ENCODE measurements at places on chromosomes 6 and 20.
A peak's percentile ranks its signal among the peaks of the same experiment; 100 is the strongest.

DNA sequence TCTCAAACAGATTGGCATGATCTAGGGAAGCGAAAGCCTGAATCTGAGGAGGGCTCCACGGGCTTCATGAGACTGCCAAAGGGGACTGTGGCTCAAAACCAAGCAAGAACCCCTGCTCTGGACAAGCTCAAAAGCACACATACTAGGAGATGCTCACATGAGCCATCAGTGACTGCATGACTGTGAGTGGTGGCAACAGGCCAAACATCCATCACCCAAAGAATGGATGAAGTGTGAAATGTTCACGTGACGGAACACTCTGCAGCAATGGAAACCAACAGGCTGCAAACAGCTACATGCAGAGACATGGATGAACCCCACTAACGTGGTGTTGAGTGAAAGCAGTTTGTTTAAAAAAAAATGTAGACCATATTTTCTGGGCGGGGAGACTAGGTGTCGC, 136.3 kb downstream of the PREX1 start:
- DNase-seq: no peak

DNA sequence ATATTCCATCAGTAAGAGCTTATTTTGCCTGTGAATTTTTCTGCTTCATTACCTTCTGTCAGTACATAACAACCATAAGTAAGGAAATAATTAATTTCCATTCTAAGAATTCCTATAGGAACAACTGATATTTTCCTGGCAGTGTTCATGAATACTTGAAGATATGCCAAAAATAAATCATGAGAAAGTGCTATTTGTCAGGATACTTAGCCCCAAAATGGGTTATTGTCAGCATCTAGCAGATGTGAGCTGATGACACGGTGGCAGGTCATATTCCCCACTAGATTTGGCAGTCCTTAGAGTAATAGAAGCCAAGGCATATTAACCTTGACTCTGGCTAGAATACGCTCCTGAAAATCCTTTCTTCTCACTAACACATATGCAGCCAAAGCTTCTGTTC, 43.2 kb upstream of the CRISP1 start:
- no peak for DNase-seq

GRCh38 chr6:170269846-170270541, 20.9 kb downstream of the DLL1 start:
- DNase-seq: no peak

DNA sequence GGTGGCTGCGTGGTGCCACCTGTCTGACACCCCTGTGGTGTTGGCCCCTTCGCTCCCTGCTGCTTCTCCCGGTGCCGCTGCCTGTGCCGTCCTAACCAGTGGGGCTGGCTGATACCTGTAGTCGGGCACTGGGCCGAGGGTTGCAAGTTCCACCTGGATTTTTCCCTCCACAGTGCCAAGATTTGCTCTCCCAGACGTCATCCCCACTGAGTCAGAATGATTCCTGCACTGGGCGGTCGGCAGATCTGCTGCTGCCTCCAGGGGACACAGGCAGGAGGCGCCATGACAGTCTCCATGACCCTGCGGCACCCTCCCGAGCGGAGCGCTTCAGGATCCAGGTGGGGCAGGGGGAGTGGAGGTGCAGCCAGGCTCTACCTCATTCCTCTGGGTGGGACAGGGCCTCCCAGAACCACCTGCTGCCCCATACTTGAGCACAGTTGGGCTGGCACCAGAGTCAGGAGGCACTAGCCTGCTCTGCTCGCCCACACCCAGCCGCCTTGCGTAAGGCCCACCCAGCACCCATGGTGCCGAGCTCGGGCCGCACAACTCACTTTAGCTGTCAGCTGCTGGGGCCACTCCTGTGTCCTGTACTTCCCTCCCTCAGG, 60.2 kb downstream of the TCP11 start:
- no peak for DNase-seq

- DNase-seq: no peak
Observed at GRCh38 chr6:9520417-9521151, 894.3 kb downstream of the TFAP2A start.

DNA sequence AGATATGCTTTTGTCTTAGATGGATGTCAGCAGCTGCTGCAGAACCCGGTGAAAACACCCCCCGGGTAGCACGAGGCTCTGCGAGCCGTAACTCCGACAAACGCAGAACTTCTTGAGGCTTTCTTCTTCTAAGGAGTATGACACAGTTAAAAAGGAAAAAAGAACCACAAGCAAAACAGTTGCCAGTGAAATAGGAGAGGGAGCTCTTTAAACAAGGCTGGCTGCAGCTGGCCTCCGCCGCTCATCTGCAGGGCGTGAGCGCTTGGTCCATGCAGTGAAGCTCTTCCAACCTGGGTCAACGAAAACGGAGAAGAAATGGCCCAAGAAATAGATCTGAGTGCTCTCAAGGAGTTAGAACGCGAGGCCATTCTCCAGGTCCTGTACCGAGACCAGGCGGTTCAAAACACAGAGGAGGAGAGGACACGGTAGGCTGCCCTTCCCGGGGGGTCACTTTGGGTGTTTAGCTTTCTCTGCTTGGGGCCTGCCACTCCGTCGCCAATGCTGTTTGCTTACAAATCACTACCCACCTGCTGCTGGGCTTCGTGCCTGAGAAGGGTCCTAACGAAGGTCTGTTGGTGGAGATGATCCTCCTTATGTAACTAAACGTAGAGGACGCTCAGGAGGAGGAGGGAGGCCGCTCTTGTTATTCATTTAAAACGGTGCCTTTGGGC, 13.2 kb downstream of the SYTL3 start:
- DNase-seq: no peak

DNA sequence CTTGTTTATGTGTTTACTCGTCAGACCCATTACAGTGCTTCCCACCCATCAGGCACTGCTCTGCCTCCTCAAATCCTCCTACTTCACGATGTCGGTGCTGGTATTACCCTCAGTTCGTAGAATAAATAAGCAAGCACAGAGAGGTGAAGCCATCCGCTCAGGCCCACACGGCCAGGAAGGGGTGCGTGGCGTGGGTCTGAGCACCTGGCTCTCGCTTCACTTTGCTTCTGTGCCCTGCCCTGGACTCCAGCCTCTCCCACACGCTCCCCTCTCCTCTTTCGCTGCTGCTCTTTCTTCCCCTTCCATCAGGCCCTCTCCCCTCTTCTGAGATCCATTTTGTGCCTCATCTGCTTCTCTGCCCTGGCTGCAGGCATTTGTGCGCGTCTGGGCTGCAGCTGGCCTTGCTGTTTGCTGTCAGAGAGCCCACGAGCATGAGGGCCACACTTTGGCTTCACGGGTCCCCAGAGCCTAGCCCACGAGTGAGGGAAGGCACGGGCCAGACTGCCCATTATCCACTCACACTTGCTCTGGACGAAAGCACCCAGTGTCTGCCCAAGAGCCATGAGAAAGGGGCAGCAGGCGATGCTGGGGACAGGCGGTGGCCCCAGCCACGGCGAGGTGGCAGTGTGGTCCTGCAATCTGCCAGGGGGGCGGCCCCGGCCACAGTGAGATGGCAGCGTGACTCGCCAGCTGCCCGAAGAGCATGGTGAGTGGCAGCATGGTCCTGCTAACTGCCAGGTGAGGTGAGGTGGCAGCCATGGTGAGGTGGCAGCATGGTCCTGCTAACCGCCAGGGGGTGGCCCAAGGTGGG, 96.2 kb upstream of the MPC1 start:
- DNase-seq: no peak

DNA sequence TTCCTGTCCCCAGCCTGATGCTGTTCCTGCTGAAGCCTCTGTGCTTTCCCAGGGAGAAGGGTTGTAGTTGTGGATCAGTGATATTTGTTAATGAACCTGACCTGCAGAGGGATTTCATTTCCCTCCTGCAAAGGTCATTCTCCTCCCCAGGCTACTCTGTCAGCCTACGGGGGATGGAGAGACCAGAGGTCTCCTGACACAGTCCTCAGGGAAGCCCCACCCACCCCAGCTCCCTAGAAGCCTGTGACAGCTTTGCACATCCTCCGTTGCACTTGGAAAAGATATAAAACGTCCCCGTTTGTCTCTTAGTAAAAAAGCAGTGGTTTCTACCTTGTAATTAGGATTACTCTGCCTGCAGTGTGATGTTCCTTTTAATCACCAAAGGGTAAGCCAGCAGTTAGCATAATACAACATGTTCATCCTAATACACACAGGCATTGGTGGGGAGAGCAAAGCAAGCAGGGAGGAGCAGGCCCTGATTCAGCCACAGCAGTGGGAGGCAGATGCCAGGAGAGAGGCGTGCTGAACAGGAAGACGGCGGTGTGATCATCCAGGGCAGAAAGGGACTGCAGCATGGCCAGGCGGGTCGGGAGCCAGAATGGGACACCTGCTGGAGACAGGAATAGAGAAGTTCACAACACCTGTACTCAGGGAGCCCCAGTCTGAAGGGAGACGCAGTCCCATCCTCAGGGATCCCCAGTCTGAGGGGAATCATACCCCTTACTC, 293.5 kb downstream of the LRFN2 start:
- no peak for DNase-seq

- no peak for DNase-seq
Observed at GRCh38 chr6:44104481-44105021, 22.7 kb downstream of the MRPL14 start.

GRCh38 chr6:22636452-22636851, 67.1 kb downstream of the HDGFL1 start:
- DNase-seq: no peak

DNA sequence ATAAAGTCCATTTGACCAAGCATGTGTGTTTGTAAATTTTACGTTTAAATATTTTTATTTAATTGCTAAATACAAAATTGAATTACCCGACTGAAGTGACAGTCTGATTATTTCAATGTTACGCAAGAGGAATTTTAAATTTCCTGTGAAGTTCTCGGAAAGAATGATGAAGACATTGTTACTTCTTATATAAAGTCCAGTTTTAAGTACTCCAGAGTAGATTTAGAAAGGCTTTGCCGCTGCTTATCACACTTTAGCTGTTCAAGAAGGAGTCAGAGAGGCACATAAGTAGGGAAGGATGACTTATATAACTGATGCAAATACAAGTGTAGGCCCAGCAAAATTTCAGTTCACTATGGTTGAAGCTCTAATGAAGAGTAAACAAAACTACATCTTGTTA, 265.1 kb upstream of the CITED2 start:
- no peak for DNase-seq

- DNase-seq: no peak
Observed at GRCh38 chr6:160583794-160584193, 80.3 kb downstream of the LPA start.

- no peak for DNase-seq
Observed at GRCh38 chr20:41889844-41890224, 271.7 kb upstream of the CHD6 start.

- no peak for DNase-seq
Observed at GRCh38 chr6:81896525-81897503, 144.3 kb upstream of the TENT5A start.

GRCh38 chr6:168345896-168346754, 26.5 kb upstream of the DACT2 start:
- DNase-seq: no peak

DNA sequence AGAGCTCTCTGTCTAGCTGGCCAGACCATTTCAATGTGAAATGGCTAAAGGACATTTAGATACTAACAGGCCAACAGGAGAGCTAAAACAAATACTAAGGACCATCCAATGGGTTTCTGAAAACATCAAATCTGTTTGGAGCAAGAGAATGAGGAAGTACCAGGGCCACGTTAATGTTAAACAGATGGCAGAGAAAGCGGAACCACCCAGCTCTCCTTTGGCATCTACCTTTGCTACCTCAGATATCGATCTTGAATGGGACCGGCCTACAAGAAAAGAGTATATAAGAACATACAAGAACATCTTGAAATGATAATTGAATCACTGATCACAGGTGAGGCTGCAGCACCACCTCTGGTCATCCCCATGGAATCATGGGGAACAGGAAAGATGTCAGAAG, 31.8 kb downstream of the KCNK5 start:
- DNase-seq: no peak

DNA sequence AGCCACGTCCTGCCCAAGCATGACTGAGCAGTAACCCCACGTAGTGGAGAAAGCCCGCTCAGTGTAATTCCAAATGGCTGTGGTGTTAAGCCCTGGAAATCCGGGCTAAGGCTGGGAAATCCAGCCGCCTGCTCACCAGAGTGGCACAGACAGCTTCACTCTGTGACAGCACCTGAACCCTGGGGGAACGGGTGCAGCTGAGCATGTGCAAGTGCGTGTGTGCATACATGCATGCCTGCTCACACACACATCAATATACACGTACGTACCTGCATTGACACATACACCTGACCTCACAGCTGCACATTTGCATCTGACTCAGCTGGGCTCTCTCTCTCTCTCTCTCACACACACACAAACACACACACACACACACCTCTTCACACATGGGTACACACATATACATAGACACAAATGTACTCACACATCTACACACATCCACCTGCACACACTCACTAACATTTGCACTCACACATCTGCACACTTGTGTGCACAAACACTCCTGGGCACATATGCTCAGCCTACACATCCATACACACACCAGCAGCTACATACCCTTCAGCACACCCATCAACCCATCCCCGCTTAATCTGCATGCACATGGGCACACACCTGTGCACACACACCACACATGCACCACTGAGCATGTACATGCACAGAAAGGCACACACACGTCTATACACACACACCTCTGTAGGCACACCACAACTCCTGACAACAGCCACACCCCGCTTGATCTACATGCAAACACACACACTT, 114.1 kb downstream of the GRM4 start:
- no peak for DNase-seq

- no peak for DNase-seq
Observed at GRCh38 chr6:151384151-151384550, 7.2 kb downstream of the ZBTB2 start.

- DNase-seq: peak; percentile 84
Observed at GRCh38 chr6:94005835-94006234, 586.5 kb upstream of the EPHA7 start.

GRCh38 chr20:20710443-20711315, 1.8 kb downstream of the RALGAPA2 start:
- no peak for DNase-seq

DNA sequence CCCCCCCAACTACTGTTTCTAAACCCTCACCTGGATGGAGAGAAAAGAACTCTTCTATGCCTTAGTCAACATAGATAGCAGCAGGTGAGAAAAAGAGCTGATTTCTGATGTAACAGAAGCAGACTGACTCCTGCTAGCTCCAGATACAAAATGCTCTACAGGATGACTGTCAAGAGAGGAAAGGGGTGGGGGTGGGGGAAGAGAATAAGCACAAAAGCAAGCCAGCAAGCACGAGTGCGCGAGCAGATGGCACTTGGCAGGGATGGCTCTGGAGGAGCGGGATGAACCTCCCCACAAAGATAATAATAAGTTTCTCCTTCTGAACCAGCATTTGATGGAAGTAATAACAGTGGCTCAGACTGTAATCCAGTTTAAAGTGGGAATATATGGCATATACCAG, 45.6 kb upstream of the SPDEF start:
- no peak for DNase-seq

GRCh38 chr6:7137335-7138045, 29.7 kb downstream of the RREB1 start:
- peak; percentile 68 for DNase-seq

GRCh38 chr6:16318953-16319720, 80.8 kb downstream of the GMPR start:
- DNase-seq: no peak

GRCh38 chr20:33272155-33272873, 10.7 kb upstream of the BPIFB1 start:
- DNase-seq: no peak

GRCh38 chr20:6663751-6664388, 103.6 kb upstream of the BMP2 start:
- no peak for DNase-seq

Measured in SK-MEL-5 (cell line).